ENCODE measurements at places on chromosomes 1 and 21.

DNA sequence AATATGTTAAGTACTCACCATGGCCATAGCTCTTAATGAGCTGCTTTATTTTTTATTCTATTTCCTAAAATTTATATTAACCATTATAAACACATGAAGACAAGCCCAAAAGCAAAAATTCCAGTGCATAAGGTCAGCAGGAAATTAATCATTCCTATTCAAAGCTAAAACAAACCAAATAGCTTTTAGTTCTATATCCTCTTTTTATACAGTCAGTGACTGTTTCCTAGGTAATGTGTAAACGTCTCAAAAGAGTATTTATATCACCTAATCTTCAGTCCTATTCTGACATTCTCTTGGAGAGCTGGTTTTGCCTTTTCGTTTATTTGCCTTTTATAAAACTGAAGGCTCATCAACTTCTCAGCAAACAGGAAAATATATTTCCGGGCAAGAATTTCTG, 4.2 kb downstream of the GOLPH3L start:
- no peak for DNase-seq

GRCh38 chr1:25083481-25084345, 148.6 kb downstream of the SYF2 start:
- no peak for DNase-seq

DNA sequence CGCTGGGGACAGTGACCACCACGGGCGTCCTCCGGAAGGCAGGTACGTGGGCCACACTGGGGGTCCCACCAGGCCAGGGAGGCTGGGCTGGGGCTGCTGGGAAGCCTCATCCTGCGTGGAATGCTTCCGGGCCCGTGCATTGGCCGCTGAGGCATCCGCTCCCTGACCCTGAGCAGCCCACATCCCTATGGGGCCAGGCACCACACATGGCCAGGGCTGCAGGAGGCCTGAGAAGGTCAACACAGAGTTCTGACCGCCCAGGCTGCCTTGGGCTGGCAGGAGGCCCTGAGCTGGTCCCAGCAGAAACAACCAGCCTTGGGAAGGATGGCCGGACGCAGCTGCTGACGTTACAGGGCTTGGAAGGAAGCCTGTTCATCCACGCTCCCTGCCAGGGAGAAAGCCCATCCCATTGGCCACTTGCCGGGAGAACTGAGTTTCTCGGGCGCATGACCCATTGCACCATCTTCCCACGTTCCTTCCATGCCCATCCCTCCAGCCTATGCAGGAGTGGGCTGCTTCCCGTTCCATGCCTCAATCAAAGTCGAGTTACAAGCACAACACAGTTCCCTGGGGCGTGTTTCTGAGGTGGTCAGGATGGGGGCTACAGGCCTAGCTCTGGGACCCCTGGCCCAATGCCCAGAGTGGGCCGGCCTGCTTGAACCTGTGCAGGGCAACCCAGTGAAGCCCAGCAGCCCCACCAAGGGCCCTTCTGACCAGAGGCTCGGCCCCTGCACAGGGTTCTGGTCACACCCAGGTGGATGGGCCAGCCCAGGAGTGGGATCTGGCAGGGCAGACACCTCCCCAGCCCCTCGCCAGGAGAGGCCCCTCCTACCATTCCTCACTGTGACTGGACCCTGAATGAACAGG, 31.7 kb downstream of the TRIM11 start:
- no peak for DNase-seq

GRCh38 chr1:169126335-169126734, 19.8 kb downstream of the ATP1B1 start:
- no peak for DNase-seq

DNA sequence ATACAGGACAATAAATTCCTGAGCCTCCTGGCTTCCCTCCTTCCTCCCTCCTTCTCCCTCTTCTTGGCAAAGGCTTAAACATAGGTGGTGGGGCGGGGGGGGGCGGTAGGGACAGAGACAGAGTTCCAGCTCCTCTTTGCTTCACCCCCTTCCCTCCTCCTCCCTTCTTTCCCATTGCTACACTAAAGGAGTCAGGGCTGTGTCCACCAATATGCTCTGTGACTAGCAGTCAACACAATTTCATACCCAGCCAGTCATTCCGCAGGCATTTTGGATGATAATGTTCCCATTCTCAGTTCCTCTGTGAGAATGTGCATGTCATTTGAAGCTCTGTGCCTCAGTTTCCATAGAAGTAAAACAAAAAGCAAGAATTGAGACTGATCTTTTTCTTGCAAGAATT, 1.7 kb downstream of the LMOD1 start:
- DNase-seq, result no peak

- no peak for DNase-seq
These were observed 108.1 kb upstream of the IVNS1ABP start for GRCh38 chr1:185425163-185425562.

GRCh38 chr21:44984792-44985440, 45.1 kb downstream of the SLX9 start:
- no peak for DNase-seq

GRCh38 chr1:64909031-64909430, 57.3 kb downstream of the JAK1 start:
- no peak for DNase-seq

GRCh38 chr21:38628349-38628748, 130.1 kb upstream of the ERG start:
- DNase-seq, result no peak

Data from activated naive CD8-positive, alpha-beta T cell treated with anti-CD3 and anti-CD28 coated beads, Interleukin-2, amount 50 U/mL, for 24 hours (primary cell).